ENCODE measurements at places on chromosomes 7 and 10.

- no peak for DNase-seq
Measured at GRCh38 chr7:124009321-124009720, 23.5 kb downstream of the TMEM229A start.

GRCh38 chr10:112972606-112973005 lies 22.6 kb downstream of the TCF7L2 start:
- no peak for DNase-seq

DNA sequence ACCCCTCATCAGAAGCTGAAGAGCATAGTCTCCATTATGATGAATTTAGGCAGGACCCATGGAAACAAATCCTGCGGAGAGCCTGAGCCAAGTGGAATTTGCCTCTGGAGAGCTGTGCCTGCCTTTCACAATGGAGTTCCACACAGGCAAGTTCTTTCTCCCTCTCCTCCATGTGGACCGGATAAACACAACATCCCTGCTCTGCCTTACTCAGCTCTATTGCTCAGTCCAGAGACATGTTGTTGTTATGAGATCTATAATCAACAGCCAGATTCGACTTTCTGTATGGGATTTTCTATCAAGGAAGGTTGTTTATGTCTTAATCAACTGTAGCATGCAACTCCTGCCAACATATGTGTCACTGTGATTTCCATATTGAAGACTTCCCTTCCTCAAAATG lies 59.5 kb upstream of the ELMO1 start:
- no peak for DNase-seq

- DNase-seq = no peak
Measured at GRCh38 chr7:33642312-33642711, 263.0 kb upstream of the BMPER start.

GRCh38 chr10:33950206-33950605 lies 615.7 kb upstream of the NRP1 start:
- no peak for DNase-seq

- no peak for DNase-seq
Measured at GRCh38 chr7:127114742-127115265, 137.9 kb downstream of the GRM8 start.

GRCh38 chr10:73537288-73537687 lies 41.5 kb upstream of the PPP3CB start:
- no peak for DNase-seq

GRCh38 chr10:20768843-20769242 lies 128.3 kb downstream of the NEBL start:
- DNase-seq = no peak

DNA sequence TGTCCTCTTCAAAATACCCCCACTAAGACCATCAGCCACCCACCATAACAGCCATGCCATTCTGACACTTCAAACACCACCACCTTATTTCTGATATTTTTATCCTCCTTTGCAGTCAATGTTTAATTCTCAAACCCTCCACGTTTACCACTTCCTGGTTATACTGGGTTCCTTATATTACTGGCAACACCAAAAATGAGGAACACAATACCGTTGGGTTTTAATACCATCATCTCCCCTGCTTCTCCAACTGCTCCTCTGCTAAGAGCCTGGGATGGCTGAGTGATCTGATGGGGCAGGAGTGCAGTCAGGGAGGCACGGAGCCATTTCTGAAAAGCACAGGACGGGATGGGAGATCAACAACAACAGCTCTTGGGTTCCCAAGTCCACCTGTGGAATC lies 140.5 kb downstream of the CHCHD3 start:
- DNase-seq = no peak

- peak; percentile 34 for DNase-seq
Measured at GRCh38 chr7:140003913-140004382, 58.8 kb downstream of the PARP12 start.

- DNase-seq = no peak
Measured at GRCh38 chr10:17217631-17218232, 10.3 kb upstream of the VIM start.

DNA sequence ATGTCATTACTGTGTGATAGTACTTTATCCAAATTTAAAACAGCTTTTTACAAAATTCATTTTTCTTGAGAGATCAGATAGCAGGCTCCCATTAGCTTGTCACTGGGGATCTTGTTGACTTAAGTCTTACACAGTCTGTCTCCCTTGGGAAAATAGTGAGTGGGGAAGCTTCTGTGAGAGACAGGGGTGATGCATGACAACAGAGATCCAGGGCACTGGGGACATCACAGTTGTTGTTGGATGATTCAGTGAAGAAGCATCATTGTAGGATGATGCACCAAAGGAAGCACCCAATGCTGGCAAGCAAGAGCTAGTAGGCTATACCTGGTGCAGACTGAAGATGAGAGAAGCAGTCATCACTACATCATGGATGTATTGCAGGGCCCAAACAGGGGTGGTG lies 284.7 kb downstream of the HDAC9 start:
- DNase-seq = no peak

GRCh38 chr7:103380395-103381191 lies 33.1 kb downstream of the PSMC2 start:
- no peak for DNase-seq

- no peak for DNase-seq
Measured at GRCh38 chr10:96502561-96503282, 11.0 kb downstream of the TLL2 start.

GRCh38 chr10:131785121-131785460 lies 115.7 kb upstream of the PPP2R2D start:
- DNase-seq = no peak

DNA sequence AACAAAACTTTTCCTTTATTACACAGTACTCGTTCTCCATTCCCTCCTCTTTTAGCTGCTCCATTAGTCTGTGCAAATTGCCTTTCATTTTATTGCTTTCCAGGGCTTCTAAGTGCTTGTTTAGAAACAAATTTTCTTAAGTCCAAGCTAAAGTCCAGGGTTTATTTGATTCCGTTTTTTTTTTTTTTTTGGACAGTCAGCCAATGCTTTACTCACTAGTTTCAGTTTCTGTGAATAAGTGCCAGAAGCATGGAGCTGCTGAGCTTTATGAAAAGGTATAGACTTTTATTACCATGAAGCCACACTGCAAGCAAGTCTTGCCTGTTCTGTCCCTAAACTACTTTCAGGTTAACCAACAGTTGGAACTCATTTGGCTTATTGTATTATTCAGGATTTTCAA lies 455.0 kb downstream of the GFRA1 start:
- DNase-seq = peak; percentile 24

GRCh38 chr7:154911862-154912455 lies 91.0 kb downstream of the PAXIP1 start:
- no peak for DNase-seq

GRCh38 chr10:66752714-66753113 lies 173.1 kb upstream of the LRRTM3 start:
- DNase-seq = no peak

- no peak for DNase-seq
Measured at GRCh38 chr10:75375838-75376237, 25.7 kb downstream of the ZNF503 start.
